Stimulated activated CD4-positive, alpha-beta T cell treated with anti-CD3 and anti-CD28 coated beads, Interleukin-2, amount 100 ng/mL, for 48 hours (primary cell): ENCODE measurements at places on chromosomes 2 and 18.

- DNase-seq = no peak
These were observed 12.5 kb downstream of the FIGN start for GRCh38 chr2:163723348-163723747.

DNA sequence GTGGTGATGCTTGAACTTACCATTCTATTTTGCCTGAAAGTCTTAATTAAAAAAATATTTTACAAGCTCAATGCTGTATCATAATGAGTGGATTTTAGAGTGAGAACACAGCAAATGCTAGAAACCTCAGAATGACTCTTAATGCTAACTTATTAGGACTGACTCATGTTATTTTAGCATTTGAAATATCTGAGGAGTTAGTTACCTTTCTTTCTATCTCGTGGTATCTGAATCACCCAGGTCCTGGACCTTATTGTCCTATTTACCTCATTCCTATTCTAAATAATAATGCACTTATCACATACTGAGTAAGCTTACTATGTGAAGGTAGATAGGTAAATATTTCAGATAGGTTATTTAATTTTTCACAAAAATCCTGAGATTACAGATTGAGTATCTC is 70.7 kb downstream of the SOS1 start:
- no peak for DNase-seq

GRCh38 chr2:43223521-43224001 is 2.8 kb downstream of the ZFP36L2 start:
- no peak for DNase-seq

DNA sequence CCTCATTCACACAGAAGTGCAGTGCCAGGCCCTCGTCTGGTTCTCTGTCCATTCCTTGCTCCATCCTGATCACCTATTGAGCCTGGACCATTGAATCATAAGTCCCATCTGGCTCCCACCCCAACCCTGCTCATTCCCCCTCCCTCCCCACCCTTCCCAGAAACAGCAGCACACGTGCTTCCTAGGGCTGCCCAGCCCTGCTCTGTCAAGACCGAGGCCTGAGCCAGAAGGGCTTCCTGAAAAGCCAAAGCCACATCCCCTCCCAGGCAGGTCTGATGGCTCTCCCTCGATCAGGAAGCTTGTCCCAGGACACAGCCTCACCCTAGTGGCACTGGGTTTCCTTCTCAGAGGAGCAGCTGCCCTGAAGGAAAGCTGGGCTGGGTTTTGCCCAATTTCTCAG is 79.8 kb upstream of the FZD7 start:
- DNase-seq = no peak

DNA sequence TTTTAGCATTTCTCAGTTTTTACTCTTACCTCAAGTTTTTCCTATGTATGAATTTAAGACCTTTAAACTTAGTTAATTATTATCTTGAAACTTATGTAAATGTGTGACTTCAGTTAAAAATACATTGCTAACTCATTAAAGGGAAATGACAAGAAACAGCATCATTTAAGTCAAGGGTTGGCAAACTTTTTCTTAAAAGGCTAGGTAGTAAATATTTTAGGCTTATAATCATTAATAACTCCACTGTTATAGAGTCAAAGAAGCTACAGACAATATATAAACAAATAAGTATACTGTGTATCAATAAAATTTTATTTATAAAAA is 259.7 kb upstream of the RBMS1 start:
- DNase-seq = no peak
